Fibroblast of lung (primary cell): ENCODE measurements at places on chromosomes 2 and 18. TPM values are rescaled to one million over a fixed set of nuclear protein-coding genes. Genes with fewer than 3 reads are reported as not detected.
A peak's percentile ranks its signal among the peaks of the same experiment; 100 is the strongest.

GRCh38 chr2:16664052-16664731 lies 1.4 kb downstream of the CYRIA start:
- DNase-seq: peak; percentile 94

- DNase-seq: no peak
Measured at GRCh38 chr18:42100911-42101310, 145.9 kb downstream of the PIK3C3 start.

CYRIA gene
- total RNA-seq: 7.4 and 10.2 TPM in 2 replicates

- DNase-seq: no peak
Measured at GRCh38 chr2:42170619-42171395, 1.7 kb downstream of the EML4 start.

- DNase-seq: peak; percentile 61
Measured at GRCh38 chr18:23406271-23406787, 46.8 kb upstream of the RIOK3 start.

DNA sequence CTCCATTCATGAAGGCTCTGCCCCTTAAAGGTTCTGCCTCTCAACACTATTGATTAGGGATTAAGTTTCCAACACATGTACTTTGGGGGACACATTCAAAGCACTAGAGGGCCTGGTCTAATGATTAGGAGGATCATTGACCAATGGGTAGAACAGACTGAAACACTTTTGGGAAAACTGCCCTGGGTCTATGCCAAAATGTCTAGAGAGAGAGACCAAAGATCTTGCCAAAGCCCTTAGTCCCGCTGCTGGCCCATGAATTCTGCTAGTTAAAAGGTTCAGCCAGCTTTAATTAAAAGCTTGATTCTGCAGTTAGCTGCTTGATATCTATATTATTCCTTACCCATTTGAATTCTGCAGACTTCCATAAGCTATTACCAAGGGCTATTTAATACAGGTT lies 613.2 kb downstream of the SLC4A3 start:
- DNase-seq: no peak

GRCh38 chr2:188378371-188378950 lies 86.8 kb downstream of the GULP1 start:
- peak; percentile 15 for DNase-seq

DNA sequence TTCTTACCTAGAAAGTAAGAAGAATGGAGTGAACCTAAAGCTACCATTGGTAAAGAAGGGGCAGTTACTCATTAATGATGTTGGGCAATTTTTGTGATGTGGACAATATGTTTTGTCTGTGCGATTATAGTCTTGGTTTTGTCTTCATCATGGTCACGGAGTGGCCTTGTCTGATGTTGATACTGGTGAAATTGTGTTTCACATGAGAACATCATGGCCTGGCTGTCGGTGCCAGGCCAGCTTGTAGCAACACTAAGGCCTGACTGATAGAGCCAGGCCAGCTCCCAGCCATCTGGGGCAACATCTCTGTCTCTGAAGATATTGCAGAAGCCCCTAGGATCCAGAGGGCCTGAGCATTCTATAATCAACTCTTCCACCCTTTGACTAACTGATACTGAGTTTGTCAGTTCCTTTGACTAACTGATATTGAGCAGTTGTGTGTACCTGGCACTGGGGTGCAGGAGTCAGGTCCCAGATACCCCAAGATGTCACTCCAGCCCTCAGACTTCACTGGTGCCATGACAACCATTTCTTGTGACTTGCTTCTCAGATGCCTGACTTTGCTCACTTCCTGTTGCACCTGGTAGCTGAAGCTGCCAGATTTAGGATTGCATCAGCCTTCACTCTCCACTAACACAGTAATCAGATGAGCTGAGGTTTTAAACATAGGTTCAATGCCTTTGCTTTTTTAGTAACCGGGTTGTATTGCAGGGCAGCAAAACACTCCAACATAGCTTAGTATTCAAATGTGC lies 62.5 kb downstream of the RPIA start:
- no peak for DNase-seq

GRCh38 chr18:63071701-63072141 lies 247.8 kb downstream of the BCL2 start:
- DNase-seq: no peak

HOXD13 gene
- not detected in 2 replicates for total RNA-seq

ARHGAP15 gene
- total RNA-seq: under 0.01 TPM in 1 of 2 replicates, not detected in the other

GREB1 gene
- 0.51 and 2.0 TPM in 2 replicates for total RNA-seq

HOXD11 gene
- not detected in 2 replicates for total RNA-seq

DNA sequence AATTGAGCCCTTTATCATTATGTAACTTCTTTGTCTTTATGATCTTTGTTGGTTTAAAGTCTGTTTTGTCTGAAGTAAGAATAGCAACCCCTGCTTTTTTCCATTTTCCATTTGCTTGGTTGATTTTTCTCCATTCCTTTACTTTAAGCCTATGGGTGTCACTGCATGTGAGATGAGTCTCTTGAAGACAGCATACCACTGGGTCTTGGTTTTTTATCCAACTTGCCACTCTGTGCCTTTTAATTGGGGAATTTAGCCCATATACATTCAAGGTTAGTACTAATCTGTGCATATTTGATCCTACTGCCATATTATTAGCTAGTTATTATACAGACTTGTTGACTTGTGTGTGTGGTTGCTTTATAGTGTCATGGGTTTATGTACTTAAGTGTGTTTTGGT lies 89.6 kb downstream of the NBEAL1 start:
- DNase-seq: no peak

DNA sequence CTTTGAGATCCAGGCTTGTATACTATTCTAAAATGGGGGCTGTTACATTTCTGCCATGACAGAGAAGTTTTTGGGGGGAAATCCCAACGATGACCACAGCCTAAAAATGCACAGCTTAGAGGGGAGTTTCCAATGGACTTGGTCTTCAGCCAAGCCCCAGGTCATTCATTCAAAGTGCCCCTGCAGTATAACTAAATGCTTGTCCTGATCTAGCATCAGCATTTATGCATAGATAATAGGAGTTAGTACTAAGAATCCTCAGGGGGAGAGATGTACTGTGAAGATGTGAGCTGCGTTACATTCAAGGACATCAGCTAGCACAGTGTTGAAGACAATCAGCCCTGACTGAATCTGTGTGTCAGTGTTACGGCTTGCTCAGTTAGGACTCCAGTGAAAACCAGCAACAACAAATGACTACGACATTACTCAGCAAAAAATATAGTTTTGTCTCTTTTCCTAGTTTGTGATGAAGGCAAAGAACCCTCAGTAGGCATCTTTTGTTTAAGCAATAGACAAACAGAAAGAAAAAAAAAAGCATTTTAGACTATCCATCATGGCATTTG lies 160.9 kb downstream of the ZEB2 start:
- DNase-seq: peak; percentile 73

- DNase-seq: peak; percentile 65
Measured at GRCh38 chr18:8084160-8084559, 517.0 kb downstream of the PTPRM start.

CRYGD gene
- total RNA-seq: not detected in 2 replicates

DSG2 gene
- 0.33 and 1.0 TPM in 2 replicates for total RNA-seq
